Cardiac atrium fibroblast (primary cell): ENCODE measurements at places on chromosomes 5 and 9. TPM values are rescaled to one million over a fixed set of nuclear protein-coding genes. Genes with fewer than 3 reads are reported as not detected.

The TAF11L10 gene
- not detected in 2 replicates for total RNA-seq

The SH3TC2 gene
- 4.9 and 7.4 TPM in 2 replicates for total RNA-seq

The WNT8A gene
- total RNA-seq, result not detected in 2 replicates

The PCDHB10 gene
- total RNA-seq, result 0.16 and 0.18 TPM in 2 replicates

The STPG3 gene
- not detected in 2 replicates for total RNA-seq

The SPARC gene
- 3,183 and 3,236 TPM in 2 replicates for total RNA-seq

The KLF9 gene
- 44.4 and 47.3 TPM in 2 replicates for total RNA-seq

The TMEM215 gene
- total RNA-seq, result not detected in 2 replicates

The MARCHF11 gene
- not detected in 2 replicates for total RNA-seq

The PCDHB11 gene
- 0.18 and 0.65 TPM in 2 replicates for total RNA-seq
